Effector CD8-positive, alpha-beta T cell (primary cell): ENCODE measurements at places on chromosomes 13 and 19.

- DNase-seq = no peak
These were observed 124.4 kb downstream of the SIPA1L3 start for GRCh38 chr19:38031423-38031770.

GRCh38 chr13:79749984-79750551, 269.1 kb downstream of the NDFIP2 start:
- DNase-seq = no peak

GRCh38 chr19:55016017-55016416, 22.0 kb downstream of the GP6 start:
- no peak for DNase-seq

- no peak for DNase-seq
These were observed 33.8 kb downstream of the MIPEP start for GRCh38 chr13:23855360-23855759.

GRCh38 chr13:102873653-102874052, 27.8 kb downstream of the ERCC5 start:
- DNase-seq = no peak

DNA sequence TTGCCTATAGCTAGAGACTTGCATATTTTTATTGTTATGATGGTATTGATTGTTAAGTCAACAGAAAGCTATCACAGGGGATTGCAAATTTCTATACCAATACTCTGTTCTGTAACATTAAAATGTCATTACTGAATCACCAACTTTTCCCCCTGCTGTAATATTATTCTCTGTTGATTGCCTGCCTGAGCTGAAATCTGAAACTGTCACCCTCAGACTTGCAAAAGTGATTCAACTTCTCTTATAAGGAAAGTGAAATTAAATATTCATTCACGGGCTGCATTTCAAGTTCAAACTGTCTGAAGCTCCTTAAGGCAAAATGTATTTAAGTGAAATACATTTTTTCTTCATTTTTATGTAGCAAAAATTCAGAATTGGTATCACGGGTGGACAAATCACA, 723.2 kb downstream of the PCDH9 start:
- no peak for DNase-seq

DNA sequence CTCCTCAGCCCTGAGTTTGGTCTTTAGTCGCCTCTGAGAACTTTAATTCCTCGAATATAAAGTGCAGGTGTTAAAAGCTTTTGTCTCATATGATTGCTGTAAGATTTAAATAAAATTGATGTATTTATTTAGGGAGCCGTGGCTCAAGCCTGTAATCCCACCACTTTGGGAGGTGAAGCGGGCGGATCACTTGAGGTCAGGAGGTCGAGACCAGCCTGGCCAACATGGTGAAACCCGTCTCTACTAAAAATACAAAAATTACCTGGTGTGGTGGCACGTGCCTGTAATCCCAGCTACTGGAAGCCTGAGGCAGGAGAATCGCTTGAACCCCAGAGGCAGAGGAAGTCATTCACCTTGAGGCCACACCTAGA, 559 bp upstream of the SLC1A5 start:
- DNase-seq = no peak

- no peak for DNase-seq
These were observed 17.0 kb downstream of the CATSPERG start for GRCh38 chr19:38352611-38353010.

DNA sequence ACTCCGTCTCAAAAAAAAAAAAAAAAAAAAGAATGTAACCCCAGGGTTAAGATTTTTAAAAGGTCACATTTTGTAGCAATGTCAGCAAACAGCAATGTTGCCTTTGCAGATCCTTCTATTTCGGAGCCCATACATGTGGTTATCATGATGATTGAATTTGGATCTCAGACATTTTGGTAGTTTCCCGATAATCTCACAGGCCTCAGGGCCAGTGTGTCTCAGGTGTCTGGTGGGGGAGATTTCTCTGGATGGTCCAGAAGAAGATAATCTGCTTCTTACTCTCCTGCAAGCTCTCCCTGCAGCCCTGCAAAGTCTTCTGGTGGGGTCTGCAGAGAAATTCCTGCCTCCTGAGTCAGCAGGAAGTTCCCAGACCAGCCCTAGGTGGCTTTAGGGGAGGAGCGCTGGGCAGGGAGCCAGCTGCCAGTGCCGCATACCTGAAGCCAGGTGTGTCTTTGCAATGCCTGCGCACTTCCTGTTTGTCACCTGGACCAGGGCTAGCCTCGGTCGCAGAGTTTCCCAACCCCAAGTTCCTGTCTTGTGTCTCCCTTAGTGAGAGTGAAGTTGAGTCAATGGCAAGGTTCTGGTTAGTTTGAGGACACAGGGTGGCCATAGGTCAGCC, 1.4 kb downstream of the SH2D3A start:
- no peak for DNase-seq

DNA sequence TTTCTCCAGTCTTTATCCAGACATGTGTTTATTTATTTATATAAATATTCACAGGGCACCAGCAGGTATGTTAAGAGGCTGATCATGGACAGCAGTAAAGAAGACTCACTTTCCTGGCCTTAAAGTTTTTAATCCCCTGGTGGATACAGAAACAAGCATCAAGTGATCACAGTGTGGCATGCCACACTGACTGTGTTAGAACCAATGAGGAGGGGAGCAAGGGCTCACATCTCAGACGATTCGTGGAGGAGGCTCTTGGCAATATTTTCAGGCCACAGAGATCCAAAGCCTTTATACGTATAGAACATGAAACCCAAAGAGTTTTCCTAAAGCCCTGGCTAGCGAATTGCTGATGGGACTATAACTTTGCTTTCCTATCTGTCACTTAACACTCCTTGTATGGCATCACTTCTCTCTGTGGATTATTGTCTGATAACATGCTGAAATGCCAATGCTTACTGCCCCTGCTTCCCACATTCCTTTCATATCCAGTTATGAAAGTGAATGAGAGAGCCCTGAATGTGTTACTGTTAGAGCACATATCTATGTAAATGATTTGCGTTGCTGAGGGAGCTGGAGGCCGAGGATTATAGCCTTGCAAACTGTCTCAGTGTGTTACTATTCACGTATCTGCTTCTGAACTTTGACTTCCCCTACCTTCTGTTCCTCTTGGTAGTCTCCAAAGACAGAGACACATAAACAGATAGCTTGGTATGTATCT, 37.6 kb downstream of the POLR1D start:
- no peak for DNase-seq

GRCh38 chr19:55354698-55355212, at the start of gene COX6B2:
Gene COX6B2, minus strand, starts transcription at chr19:55354719. Its CDS starts 198 bp downstream, at chr19:55354521.
- DNase-seq = no peak
